H9 (cell line): ENCODE measurements at places on chromosomes 12 and 14. TPM values are rescaled to one million over a fixed set of nuclear protein-coding genes. Genes with fewer than 3 reads are reported as not detected.

DNA sequence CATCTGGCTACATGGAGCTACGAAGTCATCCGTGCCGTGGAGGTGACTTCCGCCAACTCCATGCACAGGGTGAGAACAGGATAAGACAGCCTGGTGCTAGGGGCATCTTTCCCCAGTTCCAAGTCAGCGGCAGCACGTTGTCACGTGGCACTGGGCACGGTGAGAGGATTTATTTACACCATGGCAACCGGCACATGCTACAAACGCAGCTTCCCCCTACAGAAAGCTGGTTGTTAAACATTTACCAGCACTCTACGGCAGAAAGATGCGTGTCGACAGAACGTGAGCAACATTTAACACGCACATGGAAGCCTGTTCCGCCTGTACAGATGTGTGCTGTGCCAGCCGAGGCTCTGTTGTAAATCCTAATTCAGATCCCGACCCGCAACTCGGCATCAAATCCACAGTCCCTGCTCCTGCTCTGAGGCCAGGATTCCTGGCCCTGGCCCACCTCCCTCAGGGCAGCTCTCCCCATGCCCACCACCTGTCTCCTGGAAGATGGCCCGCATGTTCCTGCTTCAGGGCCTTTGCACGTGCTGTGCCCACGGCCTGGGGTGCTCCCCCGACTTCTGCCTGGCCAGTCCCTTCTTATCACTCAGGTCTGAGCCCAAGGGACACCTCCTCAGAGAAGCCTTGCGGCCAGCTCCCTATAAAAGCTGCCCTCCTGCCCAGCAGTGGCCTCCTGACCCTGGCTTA, 114.1 kb downstream of the RFLNA start:
- peaks cover 31% of the 10 kb centered on the region for H3K36me3 ChIP-seq
- H3K27ac ChIP-seq = no peak overlapping the region
- DNase-seq = no peak
- H3K4me3 ChIP-seq = no peak overlapping the region
- H3K4me1 ChIP-seq = no peaks in the 10 kb centered on the region

DNA sequence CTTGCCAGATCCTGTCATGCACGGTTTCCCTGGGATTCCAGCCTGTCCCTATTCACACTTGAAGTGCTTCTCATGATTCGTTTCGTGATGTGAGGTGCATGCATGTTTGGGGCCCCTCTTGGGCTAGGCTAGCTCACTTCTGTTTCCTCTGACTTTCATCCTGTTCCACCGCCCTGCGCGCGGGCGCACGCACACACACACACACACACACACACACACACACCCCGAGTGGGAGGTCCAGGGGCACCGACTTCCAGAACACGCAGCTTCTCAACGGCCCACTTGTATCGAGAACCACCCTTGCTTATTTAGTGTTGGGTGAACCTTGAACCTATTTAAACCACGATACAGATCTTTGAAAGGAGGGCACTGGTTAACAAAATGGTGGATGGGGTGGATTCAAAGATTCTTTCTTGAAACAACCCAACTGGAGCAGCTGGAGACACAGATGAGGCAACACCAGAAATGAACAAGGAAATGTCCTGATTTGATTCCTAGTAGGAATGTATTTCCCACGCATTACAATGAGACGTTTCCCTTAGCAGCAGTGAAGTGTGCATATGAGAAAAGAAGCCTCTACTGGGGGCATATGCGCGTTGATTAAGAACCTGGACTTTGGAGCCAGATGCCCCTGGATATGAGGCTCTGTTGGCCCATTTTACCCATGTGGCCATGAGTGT, 16.3 kb downstream of the ELK3 start:
- H3K27me3 ChIP-seq = no peaks in the 10 kb centered on the region
- no peaks in the 10 kb centered on the region for H3K36me3 ChIP-seq
- H3K4me3 ChIP-seq = no peak overlapping the region
- no peak overlapping the region for H3K27ac ChIP-seq
- H3K4me1 ChIP-seq = peaks cover 6% of the 10 kb centered on the region; the same call in 1 of the 2 replicates
- DNase-seq = no peak

- peaks cover 42% of the 10 kb centered on the region for H3K36me3 ChIP-seq
- peak; percentile 82 for DNase-seq
- H3K4me1 ChIP-seq = no peaks in the 10 kb centered on the region
- no peak within 1 kb of the TSS for H3K27ac ChIP-seq
- H3K4me3 ChIP-seq = peak within 1 kb of the TSS; percentile 70
These were observed at the start of gene BTBD6 for GRCh38 chr14:105248368-105249181. Gene BTBD6, plus strand, starts transcription at chr14:105248533. Its CDS starts 179 bp downstream, at chr14:105248712.

GRCh38 chr14:98070536-98070935, 1201.5 kb downstream of the BCL11B start:
- peaks cover 10% of the 10 kb centered on the region; the same call in 1 of the 2 replicates for H3K4me1 ChIP-seq

DNA sequence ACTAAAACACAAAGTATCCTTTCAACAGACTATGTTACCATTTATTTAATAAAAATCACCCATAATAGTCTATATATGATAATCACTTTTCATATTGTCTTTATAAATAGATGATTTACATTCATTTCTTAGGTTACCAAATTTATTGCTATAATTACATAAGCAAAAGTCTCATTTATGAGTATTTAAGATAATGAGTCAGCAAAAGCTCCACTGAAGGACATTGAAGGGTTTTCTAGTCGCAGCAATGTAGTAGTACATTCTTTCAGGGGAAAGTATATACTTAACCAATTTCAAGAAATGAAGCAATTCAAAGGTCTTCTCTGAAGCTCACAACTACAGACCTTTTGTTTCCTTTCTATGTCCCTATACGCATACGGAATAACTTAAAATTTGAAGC, 110.9 kb downstream of the NOVA1 start:
- no peak overlapping the region for H3K27ac ChIP-seq
- DNase-seq = no peak
- no peaks in the 10 kb centered on the region for H3K4me1 ChIP-seq
- 0 out of 3 replicates have a peak, but pooled peaks cover 1% of the 10 kb centered on the region for H3K36me3 ChIP-seq

- DNase-seq = peak; percentile 39
- no peaks in the 10 kb centered on the region for H3K27me3 ChIP-seq
- no peak overlapping the region for H3K4me3 ChIP-seq
- H3K27ac ChIP-seq = no peak overlapping the region
- H3K4me1 ChIP-seq = no peaks in the 10 kb centered on the region
These were observed 20.2 kb upstream of the PPP1R13B start for GRCh38 chr14:103867523-103867953.

DNA sequence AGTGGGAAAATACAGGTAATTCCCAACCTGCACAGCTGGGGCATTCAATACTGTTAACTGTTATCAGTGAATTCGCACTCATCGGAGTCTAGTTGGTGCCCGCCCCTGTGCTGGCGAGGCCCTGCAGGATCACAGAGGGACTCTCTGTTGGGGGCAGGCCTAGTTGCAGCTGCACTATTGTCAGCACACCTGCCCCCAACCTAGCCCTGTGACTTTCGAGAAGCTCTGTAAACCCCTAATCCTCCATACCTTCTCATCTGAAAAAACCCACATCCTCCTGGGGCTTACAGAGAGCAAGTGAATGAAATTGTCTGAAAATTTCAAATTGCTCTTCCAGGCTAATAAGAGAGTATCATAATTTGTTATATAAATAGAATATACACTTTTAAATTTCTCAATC, 132.2 kb upstream of the NUDT4 start:
- H3K27me3 ChIP-seq = no peaks in the 10 kb centered on the region
- no peaks in the 10 kb centered on the region for H3K4me1 ChIP-seq
- no peaks in the 10 kb centered on the region for H3K36me3 ChIP-seq
- no peak overlapping the region for H3K27ac ChIP-seq

- no peaks in the 10 kb centered on the region for H3K4me1 ChIP-seq
- H3K27ac ChIP-seq = no peak overlapping the region
- H3K27me3 ChIP-seq = no peaks in the 10 kb centered on the region
- no peak overlapping the region for H3K4me3 ChIP-seq
- H3K36me3 ChIP-seq = no peaks in the 10 kb centered on the region
These were observed 78.6 kb upstream of the TBX3 start for GRCh38 chr12:114762490-114763110.

Gene TAS2R20
- 0.88 and 1.3 TPM in 2 replicates for total RNA-seq

Gene NTS
- total RNA-seq = 5.1 and 5.7 TPM in 2 replicates

Gene SERPINA12
- not detected in 2 replicates for total RNA-seq

DNA sequence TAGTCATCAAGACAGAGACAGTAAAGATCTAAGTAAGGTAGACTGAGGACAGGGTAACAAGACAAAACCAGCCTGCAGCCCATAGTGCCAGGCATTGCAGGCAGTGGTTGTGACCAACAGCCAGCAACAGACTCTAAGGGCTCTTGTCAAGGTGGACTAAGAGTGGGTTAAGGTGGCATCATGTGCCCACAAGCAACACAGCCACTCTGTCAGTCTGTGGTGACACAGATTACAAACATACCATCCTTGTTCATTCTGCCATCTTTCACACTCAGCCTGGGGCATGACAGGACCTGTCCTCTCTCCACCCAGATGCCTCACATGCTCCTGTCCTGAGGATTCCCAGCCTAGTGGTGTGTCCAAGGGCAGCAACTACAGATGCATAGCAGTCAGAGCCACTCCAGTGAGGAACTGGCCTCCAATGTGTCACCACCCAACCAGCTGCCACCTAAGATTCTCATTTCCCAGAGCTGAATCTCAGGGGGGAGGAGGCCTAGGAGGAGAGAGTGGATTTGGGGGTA, 28.3 kb downstream of the VDR start:
- no peak for DNase-seq
- no peak overlapping the region for H3K27ac ChIP-seq
- no peaks in the 10 kb centered on the region; the same call in 1 of the 2 replicates for H3K27me3 ChIP-seq
- H3K36me3 ChIP-seq = no peaks in the 10 kb centered on the region
- H3K4me1 ChIP-seq = no peaks in the 10 kb centered on the region

GRCh38 chr12:41881891-41882805, 262.5 kb downstream of the GXYLT1 start:
- H3K27me3 ChIP-seq = no peaks in the 10 kb centered on the region
- H3K4me3 ChIP-seq = no peak overlapping the region
- no peak for DNase-seq
- H3K4me1 ChIP-seq = no peaks in the 10 kb centered on the region
- no peaks in the 10 kb centered on the region for H3K36me3 ChIP-seq

DNA sequence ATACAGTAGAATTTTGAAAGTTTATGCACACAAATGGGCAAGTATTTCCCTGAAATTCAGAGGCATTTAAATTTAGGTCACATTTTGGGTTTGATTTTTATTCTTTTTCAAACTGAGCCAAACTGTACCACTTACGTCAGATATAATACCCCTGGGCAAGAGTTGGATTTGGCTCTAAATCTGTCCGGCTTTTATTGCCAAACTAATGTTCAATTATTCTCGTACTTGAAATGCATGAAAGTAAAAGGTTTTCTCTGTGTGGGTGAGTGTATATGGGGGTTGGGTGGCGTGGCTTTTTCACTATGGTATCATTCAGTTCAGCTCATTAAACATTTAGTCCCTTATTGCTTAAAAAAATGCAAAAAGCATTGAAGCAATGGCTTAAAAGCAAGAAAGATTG, 55.9 kb downstream of the SLCO1C1 start:
- H3K27me3 ChIP-seq = no peaks in the 10 kb centered on the region
- H3K4me3 ChIP-seq = no peak overlapping the region
- H3K4me1 ChIP-seq = no peaks in the 10 kb centered on the region
- DNase-seq = no peak
- H3K27ac ChIP-seq = no peak overlapping the region

GRCh38 chr12:126084480-126084879, 1019.2 kb downstream of the AACS start:
- no peaks in the 10 kb centered on the region for H3K27me3 ChIP-seq
- H3K4me1 ChIP-seq = no peaks in the 10 kb centered on the region; the same call in 1 of the 2 replicates
- H3K36me3 ChIP-seq = peaks cover 3% of the 10 kb centered on the region; the same call in 2 of the 3 replicates
- no peak overlapping the region for H3K4me3 ChIP-seq
- DNase-seq = no peak

Gene GUCY2C
- total RNA-seq = 1.3 and 1.9 TPM in 2 replicates

GRCh38 chr12:67593461-67594330, 54.8 kb upstream of the DYRK2 start:
- no peak overlapping the region for H3K27ac ChIP-seq
- DNase-seq = no peak
- H3K27me3 ChIP-seq = no peaks in the 10 kb centered on the region
- H3K4me1 ChIP-seq = no peaks in the 10 kb centered on the region
- no peaks in the 10 kb centered on the region for H3K36me3 ChIP-seq

DNA sequence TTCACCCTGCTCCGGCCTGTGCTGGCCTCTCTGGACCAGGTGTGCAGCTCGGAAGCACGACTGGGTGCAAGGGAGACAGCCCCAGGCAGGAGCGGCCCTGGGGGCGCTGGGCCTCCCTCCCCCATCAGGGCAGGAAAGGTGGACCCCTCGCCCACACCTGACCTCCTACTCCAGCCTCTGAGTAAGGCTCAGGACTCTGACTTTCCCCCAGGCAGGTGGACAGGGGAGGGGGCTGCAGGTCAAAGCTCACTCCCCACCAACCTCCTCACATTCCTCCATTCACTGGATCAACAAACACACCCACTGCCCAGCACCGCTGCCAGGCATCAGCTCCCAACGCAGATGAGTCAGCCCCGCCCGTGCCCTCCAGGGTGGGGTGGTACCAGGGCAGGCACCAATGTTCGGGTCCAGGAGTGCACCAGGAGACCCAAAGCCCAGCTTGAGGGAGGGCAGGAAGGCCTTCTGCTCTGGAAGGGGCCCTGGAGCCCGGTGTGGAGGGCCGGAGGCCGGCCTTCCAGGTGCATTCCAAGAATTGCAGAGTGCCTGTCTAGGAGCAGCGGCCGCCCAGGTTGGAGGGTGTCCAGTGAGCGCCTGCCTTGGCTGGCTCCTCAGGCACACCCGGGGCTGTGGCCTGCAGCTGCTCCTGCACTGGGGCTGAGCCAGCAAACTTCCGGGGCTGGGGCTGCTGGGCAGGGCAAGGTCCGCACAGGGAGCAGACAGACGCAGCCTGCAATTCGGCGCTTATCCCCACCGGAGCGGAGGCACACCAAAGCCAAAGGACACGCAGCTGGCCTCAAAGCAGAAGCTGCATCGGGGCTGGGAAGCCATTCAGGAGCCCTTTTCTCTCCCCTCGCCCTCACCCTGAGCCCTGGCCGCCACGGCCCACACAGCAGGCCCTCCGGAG, 1.6 kb upstream of the INF2 start:
- H3K36me3 ChIP-seq = no peaks in the 10 kb centered on the region; the same call in none of the 2 replicates
- peak; percentile 76 for DNase-seq
- no peaks in the 10 kb centered on the region for H3K4me1 ChIP-seq
- H3K4me3 ChIP-seq = peak overlapping the region; percentile 23; the same call in 1 of the 3 replicates
- H3K27me3 ChIP-seq = no peaks in the 10 kb centered on the region
- no peak overlapping the region for H3K27ac ChIP-seq

Gene FOXG1
- 0.07 and 0.11 TPM in 2 replicates for total RNA-seq

DNA sequence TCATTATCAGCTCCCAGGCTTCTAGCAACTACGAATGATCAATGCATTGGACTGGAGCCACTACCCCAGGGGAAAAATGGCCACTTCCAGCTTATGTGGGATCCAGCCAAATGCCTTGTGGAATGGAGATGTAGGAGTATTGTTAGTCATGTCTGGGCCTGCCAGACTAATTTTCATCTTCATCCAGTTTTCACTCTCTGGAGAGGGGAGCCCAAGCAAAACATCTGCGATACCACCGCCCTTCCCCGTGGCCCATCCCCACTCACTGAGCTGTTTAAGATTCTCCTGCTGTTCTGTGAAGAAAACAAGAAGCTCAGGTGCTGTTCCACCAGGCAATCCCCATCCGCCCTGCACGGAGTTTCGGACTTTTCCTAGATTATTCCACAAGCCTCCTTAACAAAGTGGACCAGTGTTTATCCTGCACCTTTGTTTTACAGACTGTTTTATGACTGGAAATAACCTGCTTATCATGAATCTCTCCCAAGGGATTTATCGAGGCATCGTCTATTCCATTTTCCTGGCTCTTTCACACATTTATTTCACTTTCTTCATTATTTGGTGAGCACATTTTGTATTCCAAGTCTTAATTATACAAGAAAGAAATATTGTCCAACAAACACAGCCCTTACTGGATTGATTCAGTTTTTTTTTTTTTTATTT, 35.5 kb upstream of the MAX start:
- no peak overlapping the region for H3K4me3 ChIP-seq
- DNase-seq = no peak
- H3K27ac ChIP-seq = no peak overlapping the region
- H3K4me1 ChIP-seq = no peaks in the 10 kb centered on the region
- H3K27me3 ChIP-seq = no peaks in the 10 kb centered on the region
- H3K36me3 ChIP-seq = no peaks in the 10 kb centered on the region
